ENCODE measurements at places on chromosomes 2 and 18.
A peak's percentile ranks its signal among the peaks of the same experiment; 100 is the strongest.

- DNase-seq, result no peak
Measured at GRCh38 chr18:77071061-77071460, 61.5 kb downstream of the MBP start.

GRCh38 chr18:50886929-50887328 lies 8.0 kb downstream of the ME2 start:
- DNase-seq, result no peak

DNA sequence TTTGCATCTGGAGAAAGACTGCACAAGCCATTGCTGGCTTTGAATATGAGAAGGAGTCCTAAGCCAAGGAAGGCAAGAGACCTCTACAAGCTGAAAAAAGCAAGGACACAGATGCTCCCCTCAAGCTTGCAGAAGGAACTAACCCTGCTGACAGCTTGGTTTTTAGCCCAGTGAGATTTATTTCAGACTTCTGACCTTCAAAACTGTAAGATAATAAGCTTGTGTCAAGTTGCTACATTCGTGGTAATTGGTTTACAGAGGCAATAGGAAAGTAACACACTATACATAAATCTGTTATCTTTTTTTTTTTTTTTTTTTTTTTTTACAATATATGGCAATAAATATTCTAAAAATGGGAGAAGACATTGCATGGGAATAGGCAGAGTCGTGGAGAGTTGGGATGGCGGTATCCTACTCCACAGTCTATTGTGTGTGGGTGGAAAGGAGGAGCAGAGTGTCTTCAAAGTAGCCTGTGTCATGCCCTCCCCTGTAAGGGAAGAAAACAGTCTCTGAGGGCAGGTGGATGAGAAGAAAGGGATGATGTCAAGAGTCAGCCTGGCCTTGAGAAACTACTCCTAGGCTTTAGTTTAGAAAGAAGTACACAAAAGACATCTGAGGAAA lies 196.9 kb downstream of the THSD7B start:
- no peak for DNase-seq

- DNase-seq, result no peak
Measured at GRCh38 chr2:61995515-61995914, 90.0 kb downstream of the COMMD1 start.

- DNase-seq, result peak; percentile 62
Measured at GRCh38 chr2:79935771-79936657, 368.5 kb downstream of the LRRTM1 start.

DNA sequence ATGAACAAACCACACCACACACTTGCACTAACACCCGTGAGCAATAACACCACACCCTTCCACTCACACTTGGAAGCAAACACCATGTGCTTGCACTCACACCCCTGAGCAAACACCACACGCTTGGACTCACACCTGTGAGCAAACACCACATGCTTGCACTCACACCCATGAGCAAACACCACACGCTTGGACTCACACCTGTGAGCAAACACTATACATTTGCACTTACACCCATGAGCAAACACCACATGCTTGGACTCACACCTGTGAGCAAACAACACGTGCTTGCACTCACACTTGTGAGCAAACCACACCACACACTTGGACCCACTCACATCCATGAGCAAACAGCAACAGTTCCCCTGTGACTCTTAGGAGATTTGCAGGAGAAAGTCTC lies 24.4 kb downstream of the SNTG2 start:
- no peak for DNase-seq

- DNase-seq, result peak; percentile 52
Measured at GRCh38 chr2:65722028-65722778, 289.8 kb upstream of the SPRED2 start.

- DNase-seq, result no peak
Measured at GRCh38 chr2:127052771-127053691, 53.9 kb downstream of the BIN1 start.

DNA sequence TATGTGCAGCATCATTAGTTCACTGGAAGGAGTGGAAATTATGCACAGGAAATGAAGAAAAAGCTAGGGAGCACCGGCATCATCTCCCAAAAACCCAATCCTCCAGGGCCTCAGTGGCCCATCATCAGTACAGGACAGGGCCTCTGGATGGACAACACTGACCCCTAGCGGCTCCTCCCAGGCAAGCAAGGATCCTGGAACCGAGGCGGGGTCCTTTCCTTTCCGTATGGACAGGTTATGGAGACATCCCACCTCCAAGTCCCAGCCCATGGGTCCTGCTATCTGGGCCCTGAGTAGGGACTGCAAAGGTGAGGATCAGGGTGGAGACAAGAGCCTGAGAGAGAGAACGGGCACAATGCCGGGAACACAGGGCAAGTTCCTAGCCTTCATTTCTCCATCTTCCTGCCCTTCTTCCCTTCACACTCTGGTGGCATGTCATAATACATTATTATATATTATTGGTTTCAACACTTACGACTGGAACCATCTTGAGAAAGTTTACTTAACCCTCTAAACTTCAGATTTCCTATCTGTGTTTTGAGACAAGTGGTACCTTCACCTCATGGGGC lies 68.2 kb downstream of the ZNF516 start:
- DNase-seq, result peak; percentile 59

GRCh38 chr2:26561918-26562810 lies 79.0 kb downstream of the CIB4 start:
- DNase-seq, result no peak

DNA sequence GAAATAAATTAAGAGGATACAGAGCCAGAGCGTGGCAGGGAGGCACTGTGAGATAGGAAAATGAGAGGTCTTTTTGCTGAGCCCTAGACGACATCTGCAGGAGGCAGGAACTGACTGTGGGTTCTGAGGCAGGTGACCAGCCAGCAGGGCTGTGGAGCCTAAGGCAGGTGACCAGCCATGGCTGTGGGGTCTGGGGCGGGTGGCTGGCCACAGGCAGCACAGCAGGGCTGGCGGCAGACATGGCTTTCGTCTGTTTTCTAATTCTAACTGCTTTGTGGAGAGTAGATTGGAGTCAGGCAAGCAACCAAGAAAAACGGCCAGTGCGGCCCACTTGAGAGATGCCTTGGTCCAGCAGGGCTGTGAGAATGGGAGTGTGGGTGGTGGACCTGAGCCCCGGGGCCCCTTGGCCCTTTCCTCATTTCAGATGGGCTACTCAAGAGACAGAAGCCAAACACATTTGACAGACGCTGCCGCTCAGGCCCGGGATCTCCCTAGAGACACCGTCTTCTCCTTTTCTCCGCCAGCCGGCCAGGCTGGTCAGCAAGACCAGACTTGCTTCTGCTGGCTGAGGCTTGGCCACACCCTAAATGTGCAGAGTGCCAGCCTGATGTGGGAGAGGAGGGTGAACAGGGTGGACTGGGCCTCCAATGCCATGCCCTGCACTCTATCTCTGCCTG lies 19.7 kb upstream of the GNAL start:
- no peak for DNase-seq

DNA sequence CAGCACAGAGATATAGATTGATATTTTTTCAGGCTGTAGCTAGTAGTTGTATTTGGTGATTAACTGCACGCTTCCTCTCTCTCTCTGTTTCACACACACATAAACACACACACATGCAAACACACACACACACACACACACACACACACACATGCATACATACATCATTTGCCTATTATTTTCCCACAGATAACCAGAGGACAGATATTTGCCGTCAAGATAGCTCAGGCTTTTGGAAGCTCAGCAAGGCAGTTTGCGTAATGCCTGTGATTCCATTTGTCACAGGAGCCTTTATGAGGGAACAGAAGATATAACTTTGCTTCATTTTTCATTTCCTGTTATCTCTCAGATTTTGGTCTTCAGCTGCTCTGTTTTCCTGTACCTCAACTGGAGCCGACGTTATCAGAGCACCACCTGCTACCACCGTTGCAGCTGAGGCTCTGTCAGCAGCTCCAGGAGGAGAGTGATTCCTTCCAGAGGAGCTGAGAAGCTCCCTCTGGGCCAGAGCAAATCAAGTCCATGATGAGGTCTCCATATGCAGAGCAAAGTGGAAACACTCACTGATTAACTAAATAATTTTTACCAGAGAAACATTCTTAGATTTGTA lies 341.9 kb upstream of the PIK3C3 start:
- DNase-seq, result no peak

GRCh38 chr2:66481100-66481549 lies 46.2 kb downstream of the MEIS1 start:
- no peak for DNase-seq

DNA sequence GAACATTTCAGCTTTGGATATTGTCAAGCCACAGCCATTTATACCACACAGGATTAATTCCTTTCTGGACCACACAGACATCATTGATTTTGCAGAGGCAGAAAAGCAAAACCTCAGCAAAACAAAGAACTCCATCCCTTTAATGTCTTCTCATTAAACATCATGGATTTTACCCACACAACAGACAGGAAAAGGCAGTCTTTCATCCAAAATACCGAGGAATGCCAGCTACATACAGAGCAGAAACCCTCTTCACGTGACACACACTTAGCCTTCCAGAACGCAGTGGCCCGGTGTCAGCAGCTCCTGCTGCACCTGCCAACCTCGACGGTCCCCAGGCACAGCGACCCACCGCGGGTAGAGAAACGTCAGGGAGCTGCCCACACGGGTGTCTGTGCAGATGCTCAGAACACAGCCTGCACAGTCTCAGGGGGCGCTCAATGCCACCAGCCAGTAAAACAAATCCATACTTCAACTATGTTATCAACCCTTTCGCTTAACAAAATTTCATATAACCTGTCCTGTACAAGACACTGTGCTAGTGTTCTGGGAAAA lies 304.5 kb downstream of the EIPR1 start:
- no peak for DNase-seq

- no peak for DNase-seq
Measured at GRCh38 chr18:37584217-37584616, 18.6 kb upstream of the CELF4 start.

DNA sequence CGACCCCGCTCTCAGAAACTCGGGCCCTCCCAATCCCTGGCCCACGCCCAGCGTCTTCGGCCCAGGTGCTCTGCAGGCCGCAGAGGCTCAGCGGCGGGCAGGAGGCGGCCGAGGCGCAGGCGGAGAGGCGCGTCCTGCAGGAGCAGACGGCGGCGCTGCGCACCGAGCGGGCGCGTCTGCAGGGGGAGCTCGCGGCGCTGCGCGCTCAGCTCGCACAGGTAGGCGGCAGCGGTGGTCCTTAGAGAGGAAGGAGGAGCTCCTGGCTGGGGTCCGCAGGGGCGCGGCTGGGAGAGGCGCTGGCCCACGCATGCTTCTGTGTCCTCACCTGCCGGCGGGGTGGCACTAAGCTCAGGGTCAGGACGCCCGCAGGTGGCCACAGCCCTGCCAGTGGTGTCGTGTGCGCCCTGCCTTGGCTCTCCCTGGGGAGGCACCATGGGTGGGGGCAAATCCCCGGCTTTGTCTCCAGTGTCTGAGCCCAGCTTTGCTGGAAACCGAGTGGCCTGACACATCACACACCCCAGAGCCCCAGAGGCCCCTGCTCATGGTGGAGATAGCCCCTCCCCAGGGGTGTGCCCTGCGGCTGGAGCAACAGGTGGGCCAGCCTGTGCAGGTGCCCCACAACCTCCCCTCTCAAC lies 14.9 kb upstream of the SNED1 start:
- DNase-seq, result peak; percentile 72

All from HEK293T (cell line).